GM13976 (cell line): ENCODE measurements at places on chromosomes 11 and 22.

DNA sequence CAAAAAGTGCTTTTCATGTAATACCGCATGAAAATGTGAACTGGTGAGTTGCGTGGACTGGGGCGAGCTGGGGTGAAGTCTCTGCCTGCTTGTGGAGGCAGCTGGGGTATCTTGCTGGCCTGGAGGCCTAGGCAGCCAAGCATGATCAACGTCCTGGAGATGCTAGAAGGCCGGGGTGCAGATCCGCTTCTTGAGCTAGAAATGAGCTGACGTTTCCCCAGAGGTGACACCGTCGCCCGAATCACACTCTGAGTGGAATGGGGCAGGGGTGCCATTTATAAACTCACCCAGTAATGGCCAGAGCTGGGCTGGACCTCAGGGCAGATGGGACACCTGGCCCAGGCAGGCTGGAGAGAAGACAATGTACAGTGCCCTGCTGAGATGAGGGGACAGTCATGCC is 1513.0 kb downstream of the TBC1D22A start:
- DNase-seq, result no peak

- no peak for DNase-seq
These were observed 49.4 kb upstream of the ARHGAP42 start for GRCh38 chr11:100637706-100638105.

DNA sequence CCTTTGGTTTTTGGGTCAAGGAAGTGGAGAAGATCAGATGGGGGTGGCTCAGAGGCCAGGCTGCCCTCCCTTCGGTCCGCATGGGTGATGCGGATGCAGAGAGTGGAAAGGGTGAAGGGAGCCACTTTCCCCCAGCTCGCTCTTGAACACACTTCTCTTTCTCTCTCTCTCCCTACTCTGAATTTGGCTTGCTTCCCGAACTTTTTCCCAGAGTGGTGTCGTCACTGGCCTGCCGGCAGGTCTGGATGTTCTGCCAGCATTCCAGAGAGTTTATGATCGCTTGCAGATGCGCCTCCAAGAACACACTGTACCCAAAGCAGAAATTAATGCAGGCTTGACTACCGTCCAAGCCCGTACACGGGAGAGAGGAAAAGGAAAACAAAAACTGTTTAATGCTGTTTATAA is 103.2 kb downstream of the ZBTB16 start:
- no peak for DNase-seq

DNA sequence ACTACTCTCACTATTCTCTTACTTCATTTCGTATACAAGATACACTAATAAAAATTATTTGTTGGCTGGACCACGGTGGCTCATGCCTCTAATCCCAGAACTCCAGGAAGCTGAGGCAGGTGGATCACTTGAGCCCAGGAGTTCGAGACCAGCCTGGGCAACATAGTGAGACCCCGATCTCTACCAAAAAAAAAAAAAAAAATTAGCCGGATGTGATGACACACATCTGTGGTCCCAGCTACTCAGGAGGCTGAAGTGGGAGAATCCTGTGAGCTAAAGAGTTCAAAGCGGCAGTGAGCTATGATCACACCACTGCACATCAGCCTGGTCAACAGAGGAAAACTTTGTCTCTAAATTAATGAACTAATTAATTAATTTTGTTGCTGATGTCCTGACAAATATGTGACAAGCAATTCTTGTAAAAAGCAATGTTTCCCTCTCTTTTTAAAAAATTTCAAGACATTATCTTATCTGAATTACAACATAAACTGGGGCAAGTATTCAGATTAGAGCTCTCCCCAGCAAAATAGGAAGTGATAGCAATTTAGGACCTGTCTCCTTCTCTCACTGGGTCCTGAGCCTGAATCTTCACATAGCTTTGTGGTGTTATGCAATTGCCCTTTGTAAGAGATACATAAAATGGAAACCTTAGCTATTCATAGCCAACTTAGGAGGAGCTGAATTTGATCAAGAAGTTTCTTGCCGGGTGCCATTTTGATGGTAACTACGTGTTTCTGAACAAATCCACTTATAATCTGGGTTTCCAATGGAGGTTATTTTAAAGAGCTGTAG is 17.6 kb upstream of the TMA7B start:
- DNase-seq, result no peak

GRCh38 chr11:74681686-74682651 is 49.3 kb downstream of the CHRDL2 start:
- DNase-seq, result no peak

DNA sequence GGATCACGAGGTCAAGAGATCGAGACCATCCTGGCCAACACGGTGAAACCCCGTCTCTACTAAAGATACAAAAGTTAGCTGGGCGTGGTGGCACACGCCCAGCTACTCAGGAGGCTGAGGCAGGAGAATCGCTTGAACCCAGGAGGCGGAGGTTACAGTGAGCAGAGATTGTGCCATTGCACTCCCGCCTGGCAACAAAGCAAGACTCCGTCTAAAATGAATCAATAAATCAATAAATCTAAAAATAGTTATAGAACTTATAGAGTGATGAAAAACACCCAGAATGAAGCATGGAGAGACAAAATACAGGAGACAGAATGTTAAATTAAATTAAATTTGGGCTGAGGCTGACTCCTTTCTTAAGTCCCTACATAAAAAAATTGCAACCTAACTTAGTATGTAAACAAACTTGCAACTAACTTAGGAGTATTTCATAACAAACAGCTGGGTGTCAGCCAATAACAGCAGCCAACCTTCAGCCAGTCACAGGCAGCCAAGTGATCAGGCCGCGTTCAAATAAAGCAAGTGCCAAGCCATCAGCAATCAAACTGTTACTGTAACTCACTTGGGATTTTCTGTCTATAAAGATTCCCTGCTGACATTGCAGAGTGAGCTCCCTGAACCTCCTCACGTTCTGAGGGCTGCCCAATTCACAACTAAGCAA is 7.3 kb upstream of the TP53AIP1 start:
- no peak for DNase-seq

- no peak for DNase-seq
These were observed 543.3 kb upstream of the CHORDC1 start for GRCh38 chr11:90766121-90766520.

DNA sequence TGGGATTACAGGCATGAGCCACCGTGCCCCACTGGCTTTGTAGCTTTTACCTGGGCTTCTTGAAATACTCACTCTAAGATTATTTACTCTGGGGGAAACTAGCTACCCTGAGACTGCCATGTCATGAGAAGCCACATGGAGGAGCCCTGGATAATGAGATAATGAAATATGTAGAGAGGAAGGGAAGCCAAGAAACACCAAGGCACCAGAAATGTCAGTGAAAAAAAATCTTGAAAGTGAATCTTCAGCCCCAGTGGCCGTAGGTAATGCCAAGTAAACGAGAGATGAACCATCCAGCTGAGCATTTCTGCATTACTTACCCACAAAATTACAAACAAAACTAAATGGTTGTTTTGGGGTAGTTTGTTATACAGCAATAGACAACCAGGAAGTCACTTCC is 125.6 kb downstream of the APIP start:
- no peak for DNase-seq

GRCh38 chr22:37335806-37336199 is 53.5 kb downstream of the CYTH4 start:
- DNase-seq, result no peak

DNA sequence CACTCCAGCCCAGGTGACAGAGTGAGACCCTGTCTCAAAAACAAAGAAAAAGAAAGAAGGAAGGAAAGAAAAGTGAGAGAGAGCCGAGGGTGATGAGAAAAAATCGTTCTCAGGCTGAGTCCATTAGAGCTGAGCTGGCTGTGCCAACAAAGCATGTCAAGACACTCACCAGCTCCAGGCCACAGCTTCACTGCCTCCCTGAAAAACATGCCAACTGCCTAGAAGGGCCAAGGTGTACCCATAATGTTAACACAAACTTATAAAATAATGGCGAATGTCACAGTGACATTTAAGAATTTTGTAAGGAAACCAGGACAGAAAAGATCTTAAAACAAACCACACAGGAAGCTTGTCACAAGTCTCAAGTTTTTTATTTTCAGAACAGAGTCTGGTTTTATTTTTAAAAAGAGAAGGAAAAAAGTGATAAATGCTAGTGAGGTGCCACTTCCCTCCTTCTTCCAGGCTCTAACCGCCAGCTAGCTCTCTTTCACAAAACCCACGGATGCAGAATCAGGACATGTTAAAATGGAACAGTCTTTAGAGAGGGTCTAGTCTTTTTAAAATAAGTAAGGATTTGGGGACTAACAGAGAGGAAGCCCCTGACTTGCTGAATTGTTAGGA is 5.1 kb downstream of the TMEM121B start:
- no peak for DNase-seq

GRCh38 chr11:10021563-10021962 is 272.5 kb downstream of the SBF2 start:
- no peak for DNase-seq

- peak; percentile 4 for DNase-seq
These were observed 68.8 kb downstream of the RTL6 start for GRCh38 chr22:44428941-44429830.

DNA sequence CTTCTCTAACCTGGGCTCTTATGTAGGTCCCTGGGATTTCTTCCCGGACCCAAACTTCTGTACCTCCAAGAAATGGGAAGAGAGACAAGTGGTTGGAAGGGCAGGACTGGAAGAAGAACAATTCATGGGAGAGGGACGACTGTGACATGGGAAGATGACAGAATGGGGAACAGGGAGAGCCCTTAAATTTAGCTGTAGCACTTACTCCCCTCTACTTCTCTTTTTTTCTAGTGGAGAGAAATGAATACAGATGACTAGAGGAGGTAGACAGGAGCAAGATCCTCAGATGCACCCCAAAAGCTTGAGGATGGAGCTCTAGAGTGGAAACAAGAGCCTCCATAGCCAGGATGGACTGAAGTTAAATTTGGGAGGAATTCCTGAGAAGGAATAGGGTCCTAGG is 2.3 kb downstream of the RHOG start:
- DNase-seq, result peak; percentile 10

DNA sequence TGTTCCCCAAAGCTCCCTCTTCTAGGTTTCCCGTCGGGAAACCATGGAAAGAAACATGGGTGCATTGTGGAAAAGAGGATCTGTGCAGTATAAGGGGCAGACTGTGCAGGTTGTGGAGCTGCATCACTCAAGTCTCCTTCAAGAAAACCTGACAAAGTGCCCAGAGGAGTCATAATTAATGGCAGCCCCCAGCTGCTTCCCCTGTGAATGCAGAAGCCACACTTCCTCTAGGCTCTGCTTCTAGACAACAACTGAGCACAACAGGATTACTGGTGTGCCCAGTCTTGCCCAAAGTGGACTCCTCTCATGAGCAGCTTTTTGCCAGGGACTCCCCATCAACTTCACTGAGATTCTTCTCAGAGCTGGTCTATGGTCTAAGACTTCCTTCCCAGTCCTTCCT is 42.6 kb upstream of the SCUBE2 start:
- DNase-seq, result no peak

DNA sequence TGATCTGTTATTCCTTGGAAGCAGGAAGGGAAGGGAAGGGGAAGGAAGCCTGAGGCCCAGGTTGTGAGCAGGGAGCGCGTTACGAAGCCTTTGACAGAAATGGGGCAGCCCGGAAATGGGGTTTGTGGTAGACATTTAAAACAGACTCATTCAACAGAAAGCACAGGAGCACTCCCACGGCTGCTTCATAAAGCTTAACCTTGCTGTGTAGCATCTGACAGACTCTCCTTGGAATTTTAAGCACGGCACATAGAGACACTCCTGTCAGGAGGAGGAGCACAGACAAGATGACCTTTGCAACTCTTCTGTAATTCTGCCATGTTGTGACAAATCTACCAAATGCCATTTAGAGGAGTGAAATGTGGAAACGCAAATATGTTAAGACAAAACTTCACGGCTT is 131.6 kb downstream of the FBXO7 start:
- DNase-seq, result no peak

- DNase-seq, result no peak
These were observed 22.3 kb downstream of the RANGAP1 start for GRCh38 chr22:41263704-41264103.

DNA sequence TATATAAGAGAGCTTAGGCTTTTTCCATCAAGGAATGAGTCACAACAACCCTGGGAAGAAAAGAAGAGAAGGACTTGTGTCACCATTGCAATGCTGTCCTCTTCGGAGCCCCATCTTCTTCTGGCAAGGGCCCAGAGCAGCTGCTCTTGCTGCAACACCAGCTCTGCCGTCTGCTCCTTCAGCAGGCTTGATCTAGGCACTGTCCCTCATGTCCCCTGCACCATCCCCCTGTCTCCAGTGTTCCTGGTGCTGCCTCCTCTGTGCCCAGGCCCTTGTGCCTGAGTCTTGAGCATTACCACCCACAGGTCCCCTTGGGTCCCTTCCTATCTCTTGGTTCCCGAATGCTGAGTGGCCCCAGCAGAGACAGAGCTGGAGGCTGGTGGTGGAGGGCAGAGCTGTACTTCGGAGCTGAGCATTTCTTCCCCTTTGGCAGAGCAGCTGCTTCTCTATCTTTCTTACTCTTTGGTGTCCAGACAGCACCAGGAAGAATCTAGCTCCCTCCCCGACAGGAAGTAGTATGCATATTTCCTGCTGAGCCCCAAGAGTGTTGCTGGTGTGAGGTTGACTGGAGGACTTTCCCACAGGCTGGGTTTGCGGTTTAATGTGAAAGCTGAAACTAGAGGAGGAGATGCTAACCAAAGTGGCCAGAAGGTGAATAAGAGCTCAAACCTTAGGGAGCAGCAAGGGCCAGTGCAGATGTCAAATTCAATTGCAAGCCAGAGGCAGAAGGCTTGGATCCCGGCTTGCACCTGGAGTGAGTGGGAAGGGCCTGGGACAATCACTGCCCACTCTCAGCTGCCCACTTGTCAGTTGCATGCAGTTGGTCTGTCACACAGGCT is 27.8 kb downstream of the WEE1 start:
- DNase-seq, result peak; percentile 73

DNA sequence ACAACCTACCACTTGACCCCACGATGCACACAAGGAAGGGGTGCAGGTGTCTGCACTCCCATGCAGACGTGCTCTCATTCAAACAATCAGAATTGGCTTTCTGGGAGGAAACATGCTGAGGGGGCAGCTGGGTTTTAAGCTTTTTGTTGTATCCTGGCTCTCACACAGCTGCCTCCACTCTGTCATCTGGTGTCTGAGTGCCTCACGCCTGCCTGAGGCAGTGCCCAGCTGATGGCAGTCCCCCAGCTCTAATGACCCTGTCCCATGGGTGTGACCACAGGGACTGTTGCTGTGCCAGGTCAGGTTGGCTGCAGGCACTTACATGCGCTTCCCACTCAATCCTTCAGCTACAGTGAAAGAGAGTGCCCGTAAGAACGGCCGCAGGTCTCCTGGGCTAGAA is 53.7 kb downstream of the ARFGAP3 start:
- no peak for DNase-seq

GRCh38 chr11:83132191-83132590 is 24.7 kb upstream of the PCF11 start:
- no peak for DNase-seq

GRCh38 chr22:23547818-23548500 is 32.1 kb downstream of the IGLL1 start:
- DNase-seq, result no peak
